ENCODE measurements at places on chromosomes 7 and 10.

DNA sequence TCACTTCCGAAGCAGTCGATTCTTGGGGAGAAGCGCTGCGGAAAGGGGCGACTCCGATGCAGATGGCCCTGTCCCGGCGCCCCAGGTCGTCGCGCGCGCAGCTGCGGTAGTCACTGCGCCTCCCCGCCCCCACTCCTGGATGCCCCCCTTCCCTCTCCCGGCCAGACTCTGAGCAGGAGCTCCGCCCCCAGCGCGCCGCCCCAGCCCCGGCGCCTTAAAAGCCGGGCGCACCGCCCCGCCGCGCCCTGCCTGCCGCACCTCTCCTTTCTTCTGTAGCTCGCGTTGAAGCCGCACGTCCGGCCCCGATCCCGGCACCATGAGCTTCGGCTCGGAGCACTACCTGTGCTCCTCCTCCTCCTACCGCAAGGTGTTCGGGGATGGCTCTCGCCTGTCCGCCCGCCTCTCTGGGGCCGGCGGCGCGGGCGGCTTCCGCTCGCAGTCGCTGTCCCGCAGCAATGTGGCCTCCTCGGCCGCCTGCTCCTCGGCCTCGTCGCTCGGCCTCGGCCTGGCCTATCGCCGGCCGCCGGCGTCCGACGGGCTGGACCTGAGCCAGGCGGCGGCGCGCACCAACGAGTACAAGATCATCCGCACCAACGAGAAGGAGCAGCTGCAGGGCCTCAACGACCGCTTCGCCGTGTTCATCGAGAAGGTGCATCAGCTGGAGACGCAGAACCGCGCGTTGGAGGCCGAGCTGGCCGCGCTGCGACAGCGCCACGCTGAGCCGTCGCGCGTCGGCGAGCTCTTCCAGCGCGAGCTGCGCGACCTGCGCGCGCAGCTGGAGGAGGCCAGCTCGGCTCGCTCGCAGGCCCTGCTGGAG, at the start of gene INA:
Gene INA (plus strand): TSS at position 243 of the 817 bp plus-strand sequence. CDS start 74 bp downstream, at position 317.
- peak; percentile 63 for DNase-seq

GRCh38 chr10:129705676-129706075, 238.6 kb downstream of the MGMT start:
- no peak for DNase-seq

- no peak for DNase-seq
Observed at GRCh38 chr10:68053553-68053952, 21.5 kb downstream of the HERC4 start.

GRCh38 chr7:81491573-81491972, 278.3 kb downstream of the HGF start:
- no peak for DNase-seq

Measured in activated CD4-positive, alpha-beta T cell treated with anti-CD3 and anti-CD28 coated beads for 48 hours (primary cell).